ENCODE measurements at places on chromosomes 7 and 10.

GRCh38 chr7:99171731-99172130, 27.8 kb upstream of the SMURF1 start:
- no peak for DNase-seq

GRCh38 chr10:97572214-97572989, at the start of gene ANKRD2:
TSS of gene ANKRD2 (plus strand) at chr10:97572779. CDS start at chr10:97572789, 10 bp downstream.
- peak; percentile 74 for DNase-seq

GRCh38 chr10:74099420-74099819, 51.2 kb downstream of the AP3M1 start:
- DNase-seq: no peak

- DNase-seq: no peak
These were observed 759.9 kb downstream of the IPMK start for GRCh38 chr10:57507788-57508187.

- no peak for DNase-seq
These were observed 18.3 kb downstream of the SKIDA1 start for GRCh38 chr10:21507150-21507549.

DNA sequence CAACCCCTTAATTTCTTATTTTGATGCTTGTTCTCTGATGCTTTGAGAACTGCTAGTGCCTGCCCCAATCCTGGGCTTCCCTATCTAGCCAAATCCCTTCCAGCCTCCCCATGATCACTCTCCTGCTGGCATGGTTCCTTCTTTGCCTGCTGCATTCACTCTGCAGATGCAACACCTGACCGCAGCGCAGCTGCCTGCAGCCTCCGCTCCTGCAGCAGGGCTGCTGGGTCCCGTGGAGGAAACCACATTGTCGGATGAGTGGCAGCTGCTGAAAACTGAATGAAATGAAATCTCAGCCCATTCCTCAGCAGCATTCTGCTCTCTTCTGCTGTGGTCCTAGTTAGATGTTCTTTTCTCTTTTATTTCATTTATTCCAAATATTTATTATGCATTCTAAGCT, 320.3 kb downstream of the CCDC3 start:
- DNase-seq: no peak

DNA sequence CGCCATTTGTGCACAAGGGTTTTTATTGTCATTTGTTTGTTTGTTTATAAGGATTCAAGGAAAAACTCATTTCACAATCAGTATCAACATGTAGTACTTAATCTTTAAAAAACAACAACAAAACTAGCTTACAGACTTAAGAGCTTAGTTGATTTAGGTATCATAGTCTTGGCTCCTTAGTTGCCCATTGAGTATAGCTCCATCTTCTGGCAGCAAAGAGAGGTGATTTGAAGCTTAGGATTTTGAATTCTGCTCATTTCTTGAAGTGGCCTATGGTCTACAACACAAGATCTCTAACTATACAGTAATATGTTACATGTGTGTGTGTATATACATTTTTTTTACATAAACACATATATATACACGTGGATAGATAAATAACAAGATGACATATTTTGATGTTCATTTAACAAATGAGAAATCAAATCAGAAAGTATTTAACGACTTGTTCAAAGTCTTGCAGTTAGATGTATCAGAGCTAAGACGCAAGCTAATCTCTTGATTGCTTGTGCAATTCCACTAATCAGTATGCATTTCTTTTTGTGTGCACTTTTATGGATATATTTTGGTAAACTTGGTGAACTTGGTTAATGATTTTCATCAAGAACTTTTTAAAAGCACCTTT, 307.3 kb downstream of the CAMK1D start:
- peak; percentile 51 for DNase-seq

- no peak for DNase-seq
These were observed 100.2 kb upstream of the SAMD8 start for GRCh38 chr10:75011221-75011620.

DNA sequence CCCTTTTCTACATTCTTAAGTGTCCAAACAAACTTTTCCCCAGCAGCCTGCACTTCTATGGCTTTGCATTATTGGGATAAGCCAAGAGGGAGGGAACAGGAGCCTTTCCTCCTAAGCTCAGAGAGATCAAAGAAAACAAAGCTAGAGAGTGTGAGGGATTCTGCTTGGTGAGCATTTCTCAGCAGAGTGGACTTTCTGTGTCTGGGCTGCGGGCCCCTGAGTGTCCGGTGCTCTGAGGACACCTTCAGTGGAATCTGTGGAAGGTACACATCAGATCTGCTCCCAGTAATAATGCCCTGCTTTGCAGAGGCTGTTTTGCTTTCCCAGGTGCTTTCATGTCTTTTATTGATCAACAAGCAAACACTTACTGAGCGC, 50.2 kb downstream of the KCNMA1 start:
- DNase-seq: no peak

- no peak for DNase-seq
These were observed 61.7 kb downstream of the PWWP2B start for GRCh38 chr10:132458586-132459300.

DNA sequence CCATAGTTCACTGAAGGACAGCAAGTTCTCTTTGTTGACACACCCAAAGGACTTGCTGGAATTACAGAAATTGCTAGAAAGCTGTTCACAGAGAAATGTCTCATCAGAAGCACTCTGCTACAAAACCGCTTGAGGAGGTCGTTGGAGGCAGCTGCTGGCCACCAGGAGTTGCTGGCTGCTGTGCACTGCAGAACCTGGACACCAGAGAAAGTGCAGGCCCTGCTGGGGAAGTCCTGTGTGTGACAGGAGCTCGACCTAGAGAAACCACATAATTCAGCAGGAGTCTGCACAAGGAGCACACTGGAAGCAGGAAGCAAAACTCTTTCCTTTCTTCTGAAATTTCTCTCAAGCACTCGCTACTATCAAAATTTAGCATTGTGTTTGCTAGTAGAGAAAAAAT, 461.5 kb upstream of the GHITM start:
- no peak for DNase-seq

All from inflammatory macrophage treated with lipopolysaccharide for 1 hour (primary cell).